ENCODE measurements at places on chromosomes 4 and X.

- peak; percentile 91 for DNase-seq
These were observed 353.1 kb upstream of the BOD1L1 start for GRCh38 chr4:13980317-13981310.

GRCh38 chr4:153115322-153116290 lies 88.6 kb upstream of the TRIM2 start:
- DNase-seq = peak; percentile 61

DNA sequence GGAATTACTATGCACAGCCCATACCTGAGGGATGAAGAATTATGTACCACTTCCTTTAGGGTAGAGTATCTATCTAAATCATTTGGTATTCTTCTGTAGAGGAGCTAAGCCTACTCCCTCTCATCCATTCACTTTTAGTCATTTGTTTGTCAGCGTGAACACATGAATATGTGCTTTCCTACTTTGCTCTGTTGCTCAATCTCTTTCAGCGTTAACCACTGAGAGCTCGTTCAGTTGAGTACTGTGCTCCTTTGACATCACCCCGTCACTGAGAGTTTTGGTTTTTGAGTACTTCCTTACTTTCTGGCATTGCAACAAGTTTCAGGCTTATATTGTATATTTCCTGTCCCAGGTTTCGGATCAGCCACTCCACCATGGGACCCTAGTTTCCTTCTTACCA lies 700.6 kb downstream of the NLGN4X start:
- peak; percentile 85 for DNase-seq

DNA sequence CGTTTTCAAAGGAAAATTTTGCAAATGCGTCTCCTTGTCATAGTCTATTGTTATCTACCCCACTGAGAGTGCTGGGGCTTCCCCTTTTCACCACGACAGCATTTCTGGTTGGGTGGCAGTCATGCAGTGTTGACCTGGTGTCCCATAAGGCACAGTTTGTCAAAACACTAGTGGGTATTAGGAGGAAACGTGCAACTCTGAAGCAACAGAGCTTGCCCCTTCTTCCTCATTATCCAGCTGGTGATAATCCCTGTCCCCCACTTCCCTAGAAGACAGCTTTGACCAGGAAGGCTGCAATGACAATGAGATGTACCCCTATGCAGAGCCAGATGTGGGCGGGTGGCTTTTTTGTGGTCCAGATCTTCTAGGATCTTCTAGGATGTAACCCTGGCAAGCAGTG lies 1.8 kb downstream of the TBC1D1 start:
- peak; percentile 90 for DNase-seq

DNA sequence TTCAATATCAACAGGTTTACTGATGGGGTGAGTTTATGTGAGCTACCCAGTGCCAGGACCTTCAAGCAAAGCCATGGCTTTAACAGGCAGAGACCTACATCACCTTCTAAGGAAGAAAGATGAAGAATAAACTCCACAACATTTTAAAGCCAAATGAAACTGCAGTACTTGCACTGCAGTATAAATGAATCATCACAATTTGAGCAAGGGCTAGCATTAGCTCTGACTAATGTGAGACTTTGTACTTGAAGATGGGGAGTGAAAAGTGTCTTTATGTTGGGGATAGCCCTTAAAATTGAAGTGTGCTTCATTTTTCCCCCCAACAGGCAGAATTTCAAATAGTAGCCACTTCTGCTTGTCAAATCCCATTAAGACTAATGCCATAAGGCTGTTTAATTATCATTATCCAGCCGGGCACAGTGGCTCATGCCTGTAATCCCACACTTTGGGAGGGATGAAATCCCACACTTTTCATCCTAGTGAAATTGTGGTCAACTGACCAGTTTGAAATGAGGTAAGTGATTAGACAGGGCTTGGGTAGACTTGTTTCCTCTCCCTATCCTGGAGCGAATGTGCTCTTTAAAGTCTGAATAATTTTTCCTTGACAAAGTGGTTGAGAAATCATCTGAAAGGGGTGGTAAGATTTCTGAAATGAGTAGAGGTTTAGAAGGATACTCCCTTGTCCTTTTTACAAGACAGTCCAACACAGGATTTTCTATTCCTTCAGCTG lies 27.2 kb upstream of the GPR34 start:
- DNase-seq = peak; percentile 0

GRCh38 chr4:149292425-149293007 lies 523.1 kb downstream of the IQCM start:
- no peak for DNase-seq
